Activated gamma-delta T cell treated with Interleukin-2 at 50 U/mL for 16 hours (primary cell): ENCODE measurements at places on chromosomes 3 and 15.

GRCh38 chr15:96181873-96182301, 148.6 kb upstream of the NR2F2 start:
- DNase-seq = no peak

- DNase-seq = peak; percentile 13
These were observed 218.6 kb downstream of the PDCD6IP start for GRCh38 chr3:34016925-34017587.

DNA sequence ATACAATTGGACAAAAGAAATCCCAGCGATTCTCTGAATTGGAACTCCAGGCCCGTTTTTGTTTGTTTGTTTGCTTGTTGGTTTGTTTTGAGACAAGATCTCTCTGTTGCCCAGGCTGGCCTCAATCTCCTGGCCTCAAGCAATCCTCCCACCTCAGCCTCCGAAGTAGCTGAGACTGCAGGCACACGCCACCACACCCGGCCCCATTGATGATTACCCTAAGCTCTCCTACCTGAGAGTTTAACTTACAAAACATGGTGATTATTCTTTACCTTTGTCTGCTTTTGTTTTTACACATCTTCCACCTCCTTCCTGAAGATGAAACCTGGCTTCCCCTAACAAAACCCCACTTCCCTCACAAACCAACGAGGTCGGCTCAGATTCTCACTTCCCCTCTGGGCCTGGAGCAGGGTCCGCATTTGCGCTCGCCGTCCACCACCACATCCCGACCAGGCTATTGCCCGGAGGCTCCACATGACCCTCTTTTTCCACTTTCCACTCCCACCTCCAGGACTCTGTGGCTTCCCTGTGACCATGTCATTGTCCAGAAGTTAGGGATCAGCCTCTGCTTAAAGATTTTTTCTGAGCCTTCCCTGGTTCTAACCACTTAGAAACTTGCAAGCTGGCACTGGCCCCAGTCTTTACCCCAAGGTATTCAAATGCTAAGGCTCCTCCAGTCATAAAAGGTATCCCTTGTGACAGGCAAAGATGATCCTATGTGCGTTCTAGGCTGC, 14.8 kb downstream of the KLHL6 start:
- DNase-seq = no peak

DNA sequence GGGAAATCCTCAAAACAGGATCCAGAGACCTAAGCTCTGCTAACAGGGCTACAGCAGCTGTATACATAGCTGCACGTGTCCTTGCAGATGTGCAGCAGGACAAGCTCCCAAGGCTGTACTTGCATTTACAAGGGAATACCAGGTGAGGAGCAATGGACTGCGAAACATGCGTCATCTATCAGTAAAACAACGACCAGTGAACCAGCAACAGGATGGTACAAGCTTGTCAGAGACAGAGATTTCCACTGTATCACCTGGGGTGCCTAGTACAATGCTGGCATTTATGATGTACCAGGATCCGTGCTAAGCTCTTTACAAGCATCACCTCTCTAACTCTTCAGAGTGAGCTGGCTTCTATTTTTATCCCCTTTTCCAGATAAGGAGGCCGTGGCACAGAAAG, 227.3 kb downstream of the FOXP1 start:
- DNase-seq = no peak

DNA sequence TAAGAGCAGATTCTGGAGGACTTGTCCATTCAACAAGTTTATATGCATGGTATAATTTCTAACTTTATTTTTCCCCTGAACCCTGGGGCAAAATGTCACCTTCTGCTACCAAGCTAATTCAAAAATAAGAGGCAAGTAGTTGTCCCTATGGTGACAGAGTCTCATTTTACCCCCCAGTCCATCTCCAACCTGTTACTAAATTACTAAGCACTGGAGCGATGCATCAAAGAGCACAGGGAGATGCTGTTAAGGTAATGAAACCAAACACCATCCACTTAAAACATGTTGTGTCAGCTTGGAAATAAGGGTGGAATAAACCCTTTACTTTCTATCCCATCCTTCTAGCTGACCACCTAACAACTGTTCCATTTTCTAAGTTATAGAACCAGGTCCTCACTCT, 417.4 kb upstream of the ATP11B start:
- no peak for DNase-seq

- DNase-seq = no peak
These were observed 237.3 kb upstream of the ZBTB20 start for GRCh38 chr3:115384381-115384780.

DNA sequence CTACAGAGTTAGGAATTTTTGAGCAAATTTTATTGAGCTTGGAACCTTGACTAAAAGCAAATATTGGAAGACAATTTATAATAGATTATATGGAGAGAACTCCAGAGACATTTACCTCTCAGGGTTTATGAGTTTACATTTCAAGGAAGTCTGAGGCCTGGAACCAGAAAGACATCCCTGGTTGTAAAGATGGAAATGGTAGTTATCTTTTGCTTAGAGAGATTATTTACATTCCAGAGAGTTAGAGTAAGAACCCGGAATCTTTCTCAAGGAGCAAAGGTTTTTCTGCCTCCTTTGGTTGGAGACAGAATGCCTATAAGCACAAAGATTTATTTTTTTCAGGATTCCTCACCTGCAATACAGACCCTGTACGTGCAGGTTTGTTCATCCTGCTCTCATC, 458.1 kb downstream of the TBL1XR1 start:
- no peak for DNase-seq

GRCh38 chr3:194339840-194340239, 11.3 kb downstream of the CPN2 start:
- no peak for DNase-seq

DNA sequence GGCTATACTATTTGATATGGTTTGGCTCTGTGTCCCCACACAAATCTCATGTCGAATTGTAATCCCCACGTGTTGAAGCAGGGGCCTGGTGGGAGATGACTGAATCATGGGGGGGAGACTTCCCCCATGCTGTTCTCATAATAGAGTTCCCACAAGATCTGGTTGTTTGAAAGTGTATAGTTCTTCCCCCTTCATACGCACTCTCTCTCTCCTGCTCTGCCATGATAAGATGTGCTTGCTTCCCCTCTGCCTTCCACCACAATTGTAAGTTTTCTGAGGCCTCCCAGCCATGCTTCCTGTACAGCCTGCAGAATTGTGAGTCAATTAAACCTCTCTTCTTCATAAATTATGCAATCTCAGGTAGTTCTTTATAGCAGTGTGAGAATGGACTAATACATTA, 290.1 kb upstream of the CHRM5 start:
- DNase-seq = no peak

GRCh38 chr15:69502470-69503045, 49.9 kb downstream of the RPLP1 start:
- no peak for DNase-seq

DNA sequence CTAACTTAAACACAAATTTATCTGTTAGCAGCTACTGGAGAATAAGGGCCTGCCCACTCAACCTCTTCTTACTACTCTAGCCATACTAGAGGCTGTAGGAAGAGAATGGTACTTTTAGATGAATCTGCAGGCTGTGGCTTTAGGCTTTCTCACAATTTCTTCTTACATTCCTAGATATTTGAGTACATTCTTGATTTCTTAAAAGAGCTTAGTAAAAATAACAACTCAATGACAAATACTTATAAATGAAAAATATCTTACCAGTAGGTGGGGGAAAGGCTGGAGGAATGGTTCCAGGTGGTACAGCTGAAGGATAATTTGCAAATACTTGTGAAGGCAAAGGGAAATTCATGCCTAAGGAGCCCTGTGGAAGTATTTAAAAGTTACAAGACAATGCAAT, 92.9 kb upstream of the GK5 start:
- no peak for DNase-seq

DNA sequence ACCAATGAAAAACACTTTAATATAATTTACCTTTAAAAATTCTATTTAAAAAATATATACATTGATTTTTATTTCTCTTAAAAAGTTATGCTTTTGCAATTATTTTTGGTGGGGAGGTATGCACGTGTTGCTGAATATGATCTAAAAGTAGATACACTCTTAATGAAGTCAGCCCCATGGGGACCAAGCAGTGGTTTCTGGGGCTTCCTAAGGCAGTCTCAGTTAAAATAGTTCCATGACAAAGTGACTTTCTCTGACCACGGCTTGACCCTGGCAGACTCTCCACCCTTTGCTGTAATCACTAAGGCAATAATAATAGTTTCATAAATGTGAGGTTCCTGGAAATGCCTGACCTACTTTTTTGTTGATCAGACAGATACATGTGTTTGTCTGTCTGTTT, 50.4 kb downstream of the CCR4 start:
- DNase-seq = no peak

GRCh38 chr3:166104938-166105337, 267.7 kb upstream of the BCHE start:
- no peak for DNase-seq

DNA sequence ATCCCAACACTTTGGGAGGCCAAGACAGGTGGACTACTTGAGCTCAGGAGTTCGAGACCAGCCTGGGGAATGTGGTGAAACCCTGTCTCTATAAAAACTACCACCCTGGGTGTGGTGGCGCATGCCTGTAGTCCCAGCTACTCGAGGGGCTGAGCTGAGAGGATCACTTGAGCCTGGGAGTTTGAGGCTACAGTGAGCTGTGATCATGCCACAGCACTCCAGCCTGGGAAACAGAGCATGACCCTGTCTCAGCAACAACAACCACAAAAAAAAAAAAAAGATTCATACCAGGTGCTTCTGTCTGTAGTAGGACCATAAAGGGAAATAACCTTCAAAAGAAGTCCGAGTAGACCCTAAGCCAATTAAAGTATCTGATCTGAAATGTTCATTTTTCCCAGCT, 94.5 kb downstream of the SERPINI1 start:
- no peak for DNase-seq

DNA sequence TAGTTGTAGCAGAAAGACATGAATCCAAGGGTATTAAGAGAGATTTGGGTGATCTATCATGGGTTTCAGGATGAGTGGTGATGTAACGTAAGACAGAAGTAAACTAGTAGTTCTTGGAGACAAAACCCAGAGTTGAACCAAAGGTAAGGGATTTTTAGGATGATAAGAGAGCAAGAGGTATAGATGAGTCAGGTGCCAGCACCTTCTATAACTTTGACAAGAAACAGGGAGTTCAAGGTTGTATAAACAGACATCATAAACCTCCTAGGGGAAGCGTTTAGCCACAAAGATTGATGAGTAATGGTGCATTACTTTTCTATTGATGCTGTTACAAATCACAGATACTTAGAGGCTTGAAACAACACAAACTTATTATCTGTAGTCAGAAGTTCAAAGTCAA, 447.3 kb upstream of the ARHGEF26 start:
- DNase-seq = no peak

GRCh38 chr15:95446854-95447253, 883.6 kb upstream of the NR2F2 start:
- DNase-seq = peak; percentile 29

GRCh38 chr3:160779040-160779439, 23.0 kb downstream of the PPM1L start:
- no peak for DNase-seq

GRCh38 chr15:52678468-52679231, 538 bp downstream of the ATOSA start:
- DNase-seq = peak; percentile 72

DNA sequence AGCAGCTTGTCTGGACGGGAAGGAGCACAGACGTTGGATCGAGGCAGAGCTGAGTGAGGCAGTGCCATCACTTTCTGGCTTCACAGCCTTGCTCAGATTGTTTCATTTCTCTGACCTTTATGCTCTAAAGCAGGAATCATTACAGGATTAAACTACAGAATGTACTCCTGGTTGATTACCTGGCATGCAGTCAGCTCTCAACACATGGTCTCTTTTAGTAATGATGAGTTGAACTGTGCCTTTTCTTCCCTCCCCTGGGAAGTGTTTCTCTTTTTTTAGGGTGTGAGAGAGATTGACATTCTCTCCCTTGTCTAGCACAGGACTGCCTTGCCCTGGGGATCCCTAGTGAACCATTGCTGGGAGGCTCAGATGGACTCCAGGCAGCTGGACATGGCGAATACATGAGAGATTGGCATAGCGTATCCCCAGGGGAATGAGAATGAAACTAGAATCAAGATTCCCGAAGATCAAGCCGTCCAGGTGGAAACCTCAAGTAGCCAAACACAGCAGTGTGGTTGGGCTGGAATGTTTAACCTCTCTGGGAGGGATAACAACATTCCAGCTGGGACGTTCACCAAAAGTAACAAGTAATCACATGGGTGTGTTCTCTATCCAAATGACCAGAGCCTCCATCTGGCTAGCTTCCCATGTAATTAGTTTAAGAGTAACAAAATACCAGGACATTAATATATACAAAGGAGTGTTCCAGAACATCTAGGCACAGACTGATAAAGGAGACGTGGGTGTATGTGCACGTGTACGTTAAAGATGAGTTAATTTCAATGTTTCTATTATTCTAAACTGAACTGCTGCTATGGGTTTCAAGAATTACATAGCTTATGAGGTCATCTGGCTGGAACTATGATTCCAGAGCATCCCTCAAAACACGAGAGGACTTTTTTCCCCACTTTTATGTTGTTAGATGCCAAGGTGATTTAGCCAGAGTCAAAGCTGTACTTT, 118.6 kb upstream of the NR2E3 start:
- no peak for DNase-seq

DNA sequence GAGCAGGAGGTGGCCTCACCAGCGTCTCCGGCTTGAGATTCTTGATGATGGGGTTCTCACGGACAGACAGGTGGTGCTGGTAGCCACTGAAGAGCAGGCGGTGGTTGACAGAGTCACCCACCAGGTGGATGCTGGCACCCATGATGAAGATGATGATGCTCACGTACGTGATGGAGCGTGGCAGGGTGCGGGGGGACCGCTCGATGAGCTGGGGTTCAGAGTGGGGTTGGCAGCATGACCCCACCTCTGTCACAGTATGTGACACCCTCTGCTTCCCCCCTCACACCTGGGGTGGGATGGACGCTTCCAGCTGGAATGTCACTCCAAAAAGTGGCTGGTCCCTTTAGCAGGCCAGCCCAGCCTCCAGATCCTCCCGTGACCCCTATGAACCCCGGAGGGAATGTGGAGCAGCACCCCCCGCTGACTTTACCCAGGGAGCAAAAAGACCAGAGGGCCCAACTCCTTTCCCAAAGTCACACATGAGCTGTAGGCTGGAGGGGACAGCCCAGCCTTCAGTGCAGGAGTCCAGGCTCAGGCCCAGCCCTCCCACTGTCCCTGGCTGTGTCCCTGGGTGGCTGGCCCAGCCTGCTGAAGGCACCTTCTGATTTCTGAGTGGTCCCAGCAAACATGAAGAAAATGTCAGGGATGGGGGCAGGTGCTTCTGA, 6.7 kb upstream of the CALML4 start:
- DNase-seq = no peak

GRCh38 chr3:48395714-48396113, 23.7 kb downstream of the FBXW12 start:
- no peak for DNase-seq

DNA sequence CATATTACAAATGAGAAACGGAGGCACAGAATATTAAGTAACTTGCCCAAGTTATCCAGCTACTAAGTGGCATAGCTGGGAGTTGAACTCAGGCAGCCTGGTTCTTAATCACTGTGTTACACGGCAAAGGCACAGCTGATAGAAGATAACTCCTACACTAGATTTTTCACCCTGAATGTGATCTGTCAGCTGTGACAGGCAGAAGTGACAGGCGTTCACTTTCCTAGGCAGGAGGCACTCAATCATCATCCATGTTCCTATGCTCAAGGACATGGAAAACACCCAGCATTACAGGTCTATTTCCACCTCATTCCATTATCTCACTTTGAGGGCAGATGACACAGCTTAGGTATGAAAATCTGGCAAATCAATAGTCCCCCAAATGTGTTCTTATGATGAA, 35.6 kb downstream of the TBC1D2B start:
- no peak for DNase-seq
